AG08396 (cell line): ENCODE measurements at places on chromosomes 12 and 14.

DNA sequence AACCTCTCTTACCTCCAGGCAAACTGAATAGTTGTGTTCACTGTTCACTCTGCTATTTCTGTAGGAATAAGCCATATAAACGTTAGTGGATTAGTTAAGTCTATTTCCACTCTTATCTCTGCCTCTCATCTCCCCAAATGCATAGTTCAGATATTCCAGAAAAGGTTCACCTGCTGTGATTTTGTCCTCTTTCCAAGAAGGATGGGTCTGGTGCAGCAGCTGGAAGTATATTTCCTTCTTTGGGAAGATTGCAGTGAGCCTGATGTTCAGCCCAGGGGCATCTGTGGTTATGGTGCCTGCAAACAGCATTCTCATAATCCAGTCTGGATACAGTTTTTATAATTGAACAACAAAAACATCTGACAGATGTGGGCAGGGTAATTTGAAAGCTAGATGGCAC, 97.7 kb downstream of the TPH2 start:
- no peak for DNase-seq

- no peak for DNase-seq
These were observed 48.5 kb downstream of the CHST11 start for GRCh38 chr12:104505095-104505818.

DNA sequence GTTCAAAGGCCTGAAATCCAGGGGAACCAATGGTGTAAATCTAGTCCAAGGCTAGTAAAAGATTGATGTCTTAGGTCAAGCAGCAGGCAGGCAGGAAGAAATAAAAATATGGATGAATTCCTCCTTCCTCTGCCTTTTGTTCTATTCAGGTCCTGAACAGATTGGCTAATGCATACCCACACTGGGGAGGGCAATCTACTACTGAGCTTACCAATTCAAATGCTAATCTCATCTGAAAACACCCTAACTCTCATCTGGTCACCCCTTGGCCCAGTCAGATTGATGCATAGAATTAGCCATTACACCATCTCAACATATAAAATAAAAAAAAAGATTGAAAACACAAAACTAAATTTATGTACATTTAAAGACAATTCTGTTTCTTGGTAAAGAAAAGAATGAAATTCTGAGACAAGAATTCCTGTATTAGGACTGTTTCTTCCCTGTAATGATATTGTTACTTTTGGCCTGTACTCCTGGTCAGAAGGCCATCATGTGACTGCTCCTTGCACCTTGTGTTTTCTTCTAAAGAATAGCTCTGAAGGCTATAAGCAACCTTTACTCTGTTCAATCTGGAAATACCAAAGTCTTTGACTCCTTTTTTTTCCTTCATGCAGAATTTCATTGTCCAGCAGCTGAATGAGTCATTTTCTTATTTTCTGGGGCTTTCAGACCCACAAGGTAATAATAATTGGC, 19.9 kb downstream of the CLEC6A start:
- no peak for DNase-seq

- DNase-seq = no peak
These were observed 58.7 kb upstream of the STK38L start for GRCh38 chr12:27185234-27186021.

DNA sequence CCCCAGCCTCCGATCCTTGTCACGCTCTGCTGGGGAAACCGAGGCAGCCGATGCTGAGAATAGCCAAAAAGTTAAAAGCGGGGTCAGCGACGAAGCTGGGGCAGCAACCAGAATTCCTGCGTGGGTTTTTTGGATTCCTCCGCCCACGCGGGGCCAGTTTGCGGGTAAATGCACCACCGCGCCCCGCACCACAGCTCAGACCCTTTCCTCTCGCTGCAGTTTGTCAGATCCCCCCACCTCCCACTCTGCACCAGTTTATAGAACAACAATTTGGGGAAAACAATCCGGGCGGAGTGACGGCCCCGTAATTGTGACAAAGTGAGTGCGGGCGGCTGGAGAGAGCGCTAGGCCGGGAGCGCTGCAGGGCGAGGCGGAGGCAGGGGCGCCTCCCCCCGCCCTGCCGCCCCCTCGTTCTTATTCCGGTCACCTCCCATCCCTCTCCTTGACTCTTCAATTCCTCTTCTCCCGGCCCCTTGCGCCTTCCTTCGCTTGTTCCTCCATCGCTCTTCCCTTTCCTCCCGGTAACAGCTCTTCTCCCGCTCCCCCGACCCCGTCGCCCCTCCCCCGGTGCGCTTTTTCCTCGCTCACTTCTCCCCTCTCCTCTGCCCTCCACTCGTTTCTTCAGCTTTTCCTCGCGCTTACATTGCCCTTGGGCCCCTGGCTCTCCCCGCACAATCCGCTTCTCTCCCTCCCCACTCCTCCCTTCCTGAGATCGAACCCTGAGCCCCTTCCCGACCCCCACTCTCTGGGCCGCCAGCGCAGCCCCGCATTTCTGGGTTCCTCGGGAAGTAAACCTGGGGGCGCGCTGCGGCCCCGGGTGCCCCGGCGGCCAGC, 646 bp upstream of the DNAJC22 start:
- peak; percentile 39 for DNase-seq

- peak; percentile 49 for DNase-seq
These were observed 9.4 kb downstream of the GCH1 start for GRCh38 chr14:54893151-54893760.

GRCh38 chr14:68683326-68683725, 109.5 kb downstream of the ZFP36L1 start:
- DNase-seq = no peak

DNA sequence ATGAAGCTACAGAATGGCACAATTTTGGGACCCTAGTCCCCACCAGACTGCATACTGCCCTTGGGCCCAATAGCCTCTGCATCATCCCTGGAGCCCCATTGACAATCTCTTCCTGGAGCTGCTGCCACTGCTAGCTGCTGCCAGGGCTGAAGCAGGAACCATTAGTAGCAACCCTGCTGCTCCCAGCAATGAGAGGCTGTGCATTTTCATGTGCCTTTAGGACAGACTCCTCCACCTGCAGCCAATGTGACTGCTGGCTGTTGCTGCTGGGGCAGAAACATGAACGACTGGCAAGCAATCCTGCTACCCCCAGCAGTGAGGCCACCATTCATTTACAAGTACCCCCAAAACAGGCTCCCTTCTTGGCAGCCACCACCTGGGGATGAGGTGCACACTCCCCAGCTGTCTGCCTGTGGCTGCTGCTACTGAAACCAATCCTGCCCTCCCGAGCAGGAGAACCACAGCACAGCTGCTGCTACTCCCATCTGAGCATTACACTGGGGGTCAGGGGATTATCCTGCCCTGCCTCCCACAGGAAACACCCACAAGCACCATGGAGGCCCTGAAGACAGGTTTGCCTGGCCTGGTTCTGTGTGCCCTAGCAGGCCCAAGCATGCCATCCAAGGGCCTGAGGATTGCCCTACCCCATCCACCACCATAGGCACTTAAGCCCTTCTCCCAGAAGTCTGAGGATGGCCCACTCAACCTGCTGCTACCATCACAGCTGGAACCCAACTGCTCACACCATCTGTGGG, 181.0 kb downstream of the MYRFL start:
- no peak for DNase-seq

DNA sequence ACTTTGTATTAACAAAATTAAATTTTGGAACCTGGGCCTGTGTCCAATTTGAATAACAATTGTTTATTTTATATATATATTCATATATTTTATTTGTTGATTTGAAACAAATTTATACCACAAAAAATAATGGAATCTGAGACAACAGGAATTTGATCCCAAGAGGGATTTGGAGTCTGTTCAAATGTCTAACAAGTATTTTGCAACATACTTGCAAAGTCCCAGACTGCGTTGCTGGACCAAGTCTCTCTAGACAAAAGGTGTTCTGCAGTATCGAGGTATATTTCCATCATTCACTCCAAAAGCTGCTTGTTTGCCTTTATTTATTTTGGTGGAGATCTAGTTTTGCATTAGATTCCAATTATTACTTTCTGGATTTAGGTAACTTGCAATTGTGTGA, 68.7 kb upstream of the PTPRR start:
- DNase-seq = no peak

DNA sequence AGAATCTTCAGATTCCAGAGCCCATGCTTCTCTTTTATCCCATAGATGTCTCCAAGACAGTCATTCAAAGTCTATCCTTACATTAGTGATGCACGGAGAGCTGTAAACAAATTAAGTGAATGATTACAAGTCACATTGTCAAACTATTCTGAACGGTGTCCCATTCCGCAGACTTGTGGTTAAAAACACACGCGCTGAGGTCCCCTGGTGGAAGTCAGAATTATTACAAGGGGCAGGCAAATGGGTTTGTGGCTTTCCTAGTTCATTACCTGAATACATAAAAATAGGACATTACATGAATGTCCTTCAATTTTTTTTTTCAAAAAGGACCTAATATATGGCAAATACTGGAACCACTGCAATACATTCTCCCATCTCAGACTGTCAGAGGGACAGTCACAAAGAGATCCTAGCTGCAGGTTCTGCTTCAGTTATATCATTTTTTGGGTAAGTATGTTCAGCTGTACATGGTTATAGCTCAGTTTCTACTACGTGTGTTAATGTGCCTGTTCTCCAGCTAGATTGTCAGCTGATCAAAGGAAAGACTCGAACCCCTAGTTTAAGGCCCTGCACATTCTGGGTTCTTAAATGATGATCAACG, 53.1 kb upstream of the STON2 start:
- DNase-seq = peak; percentile 58

DNA sequence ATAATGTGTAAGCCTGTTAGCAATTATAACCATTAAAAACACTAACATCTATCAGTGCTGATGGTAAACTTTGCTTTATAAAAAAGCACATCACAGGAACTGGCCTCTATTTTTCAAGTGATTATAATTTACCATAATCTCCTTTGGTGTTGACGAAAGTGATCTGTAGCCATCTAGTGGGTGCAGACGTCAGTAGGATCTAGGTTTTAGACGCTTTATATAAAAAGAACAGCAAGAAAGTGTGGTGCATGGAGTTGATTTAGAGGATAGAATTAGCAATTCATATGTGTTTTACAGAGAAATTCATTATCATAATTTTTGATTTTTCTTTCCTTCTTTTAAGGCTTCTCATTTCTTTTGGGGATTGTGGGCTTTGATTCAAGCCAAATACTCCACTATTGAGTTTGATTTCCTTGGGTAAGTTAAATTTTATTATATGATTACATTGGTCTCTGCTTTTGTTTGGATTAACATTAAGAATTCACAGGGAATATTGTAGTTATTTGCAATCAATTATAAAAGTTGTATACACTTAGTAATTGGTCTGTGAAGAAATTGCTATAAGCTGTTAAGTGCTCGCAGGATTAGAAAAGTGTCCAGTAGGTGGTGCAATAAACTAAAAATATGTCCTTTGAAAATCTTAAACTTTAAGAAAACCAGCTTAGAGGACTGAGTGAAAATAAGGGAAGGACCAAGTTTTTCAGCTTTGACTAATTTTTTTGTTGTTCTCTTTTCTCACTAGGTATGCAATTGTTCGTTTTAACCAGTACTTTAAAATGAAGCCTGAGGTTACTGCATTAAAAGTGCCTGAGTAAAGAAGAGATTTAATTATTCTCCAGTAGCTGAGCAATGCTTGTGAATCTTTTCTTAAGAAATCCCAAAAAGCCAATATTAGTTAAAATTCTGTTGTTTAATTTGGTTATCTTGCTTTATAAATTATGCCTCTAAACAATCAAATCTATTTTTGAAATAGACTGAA, 59.5 kb downstream of the ETNK1 start:
- DNase-seq = no peak
